ENCODE measurements at places on chromosomes 3 and 15. TPM values are rescaled to one million over a fixed set of nuclear protein-coding genes. Genes with fewer than 3 reads are reported as not detected.

GRCh38 chr3:178352326-178353005 is 183.8 kb upstream of the KCNMB2 start:
- no peak for DNase-seq

- no peak for DNase-seq
Measured at GRCh38 chr3:49716691-49717210, 2.7 kb downstream of the AMIGO3 start.

Gene SPSB4
- 5.5 TPM for total RNA-seq

- DNase-seq: no peak
Measured at GRCh38 chr3:67601385-67601784, 53.0 kb downstream of the SUCLG2 start.

Gene ECE2
- total RNA-seq: 0.28 TPM

Gene CADM2
- 0.62 TPM for total RNA-seq

DNA sequence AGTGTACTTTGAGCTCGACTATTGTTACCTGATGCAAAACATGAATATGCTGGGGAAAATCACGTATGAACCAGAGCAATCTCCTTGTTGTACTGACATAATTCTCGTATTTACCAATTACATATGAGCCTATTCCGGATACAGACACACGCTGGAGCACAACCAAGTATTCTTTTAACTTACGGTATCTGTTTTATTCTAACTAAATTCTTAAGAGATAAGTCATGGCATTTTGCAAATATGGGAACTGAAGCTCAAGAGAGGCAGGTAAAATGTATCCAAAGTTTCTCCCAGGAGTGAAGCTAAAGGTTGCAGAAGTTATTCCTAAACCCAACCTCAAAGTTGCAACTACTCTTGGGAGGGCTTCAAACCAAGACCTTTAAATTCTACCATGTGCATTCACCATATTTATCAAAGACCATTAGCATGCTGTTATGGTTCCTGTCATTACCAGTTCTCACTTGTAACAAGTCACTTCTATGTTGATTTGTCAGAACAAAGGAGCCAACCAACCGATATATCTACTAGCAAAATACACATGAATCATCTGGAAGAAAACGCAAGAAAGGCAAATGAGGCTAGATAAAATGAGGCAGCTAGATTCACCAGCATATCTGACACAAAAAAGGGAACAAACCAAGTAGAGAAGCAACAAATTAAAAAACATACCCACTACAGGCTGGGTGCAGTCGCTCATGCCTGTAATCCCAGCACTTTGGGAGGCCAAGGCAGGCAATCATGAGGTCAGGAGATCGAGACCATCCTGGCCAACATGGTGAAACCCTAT is 17.8 kb downstream of the TBL1XR1 start:
- DNase-seq: no peak

GRCh38 chr3:88440701-88441100 is 290.9 kb downstream of the C3orf38 start:
- no peak for DNase-seq

DNA sequence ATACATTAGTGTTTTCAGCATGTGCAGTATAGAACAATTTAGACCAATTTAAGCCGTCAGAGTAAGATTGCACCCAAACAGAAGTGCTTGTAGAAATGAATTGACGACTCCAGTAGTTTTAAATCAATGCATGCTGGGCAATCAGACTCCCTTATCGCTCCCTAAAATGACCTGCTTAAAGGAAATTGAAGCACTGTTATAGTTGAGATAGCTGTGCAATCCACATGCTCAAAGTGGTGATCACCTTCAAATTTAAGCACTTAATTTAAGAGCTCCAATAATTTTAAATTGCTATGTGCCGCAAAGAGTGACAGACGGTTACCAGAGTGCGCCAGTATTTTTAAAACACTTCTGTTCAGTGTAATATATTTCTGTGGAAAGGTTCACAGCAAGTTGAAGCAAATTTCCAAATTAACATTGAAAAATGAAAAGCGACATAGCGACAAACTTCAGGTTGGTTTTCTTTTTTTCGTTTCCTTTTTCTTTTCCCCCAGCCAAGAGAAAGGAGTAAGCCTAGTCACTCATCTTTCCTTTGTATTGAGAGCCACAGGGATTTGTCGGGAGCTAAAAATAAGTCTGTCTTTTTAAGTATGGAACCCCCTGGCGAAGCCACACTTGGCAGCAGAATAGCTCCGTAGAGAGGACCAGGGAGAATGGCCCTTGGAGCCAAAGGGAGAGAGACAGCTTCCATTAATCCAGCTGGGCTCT is 436.4 kb upstream of the RBMS3 start:
- DNase-seq: no peak

DNA sequence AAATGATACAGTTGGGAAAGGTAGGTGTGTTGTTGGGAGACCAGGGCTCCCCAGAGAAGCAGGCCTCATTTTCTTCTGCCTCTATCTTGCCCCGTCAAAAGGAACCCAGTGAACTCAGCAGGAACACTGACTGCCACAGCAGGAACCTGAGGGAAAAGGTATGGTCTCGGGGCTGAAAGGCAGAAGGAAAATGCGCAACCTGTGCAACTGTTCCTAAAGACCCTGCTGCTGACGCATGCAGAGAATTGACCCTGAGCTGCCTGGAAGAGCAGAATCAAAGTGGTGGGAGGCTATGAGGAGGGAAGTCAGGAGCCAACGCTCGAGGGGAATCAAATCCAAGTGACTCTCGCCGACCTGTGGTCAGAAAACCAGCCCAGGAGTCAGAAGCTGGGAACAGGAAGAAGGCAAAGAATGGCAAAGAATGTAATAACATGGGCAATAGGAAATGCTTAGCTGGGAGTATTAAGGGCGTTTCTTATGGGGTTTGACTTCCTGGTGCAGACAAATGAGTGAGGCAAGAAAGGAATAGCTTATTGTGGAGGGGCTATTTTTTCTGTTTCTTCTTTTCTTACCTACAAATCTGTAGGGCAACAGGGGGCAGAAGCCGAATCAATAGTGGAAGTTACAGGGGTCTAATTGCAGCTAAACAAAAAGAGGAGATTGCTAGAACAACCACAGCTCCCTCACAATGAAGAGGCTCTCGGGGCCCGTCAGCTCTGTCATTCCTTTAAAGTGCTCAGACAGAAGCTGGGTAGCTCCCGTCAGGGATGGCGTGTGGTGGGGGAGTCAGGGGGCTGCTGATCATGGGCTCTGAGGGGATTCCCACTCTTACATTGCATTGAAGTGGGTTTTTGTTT is 65.4 kb upstream of the DLG1 start:
- no peak for DNase-seq

GRCh38 chr3:157692468-157692867 is 189.3 kb upstream of the VEPH1 start:
- no peak for DNase-seq

Gene FGF12
- total RNA-seq: 280 TPM

Gene ZKSCAN7
- 2.1 TPM for total RNA-seq

Gene SLC51A
- not detected for total RNA-seq

Gene ACKR2
- total RNA-seq: 0.97 TPM

GRCh38 chr3:193932136-193932535 is 203.8 kb upstream of the HES1 start:
- DNase-seq: no peak

- no peak for DNase-seq
Measured at GRCh38 chr15:71103102-71103676, 12.1 kb upstream of the THSD4 start.

- no peak for DNase-seq
Measured at GRCh38 chr3:48034000-48034516, 17.8 kb upstream of the MAP4 start.

Gene DGKG
- total RNA-seq: 39.6 TPM

Gene SRP14
- total RNA-seq: 189 TPM

- DNase-seq: no peak
Measured at GRCh38 chr3:132088291-132088690, 53.5 kb upstream of the CPNE4 start.

Gene GOLGA8Q
- total RNA-seq: 1.7 TPM

DNA sequence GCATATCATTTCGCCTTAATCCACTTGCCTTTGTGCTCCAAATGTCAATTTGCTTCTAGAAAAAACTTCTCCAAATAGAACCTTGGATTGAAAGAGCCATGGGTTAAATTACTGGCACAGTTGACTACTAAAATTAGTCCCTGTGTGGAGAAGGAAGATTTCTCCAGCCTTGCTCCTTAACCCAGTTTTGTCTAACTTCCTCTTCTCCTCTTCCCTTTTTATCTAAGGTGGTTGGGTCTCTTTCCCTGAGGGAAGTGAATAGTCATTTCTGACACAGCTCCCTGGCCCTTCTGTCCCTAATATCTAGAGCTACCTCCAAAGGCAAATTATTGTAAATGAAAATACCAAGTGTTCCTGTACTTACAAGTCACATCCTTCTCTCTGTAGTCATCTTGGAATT is 527.9 kb upstream of the TBL1XR1 start:
- no peak for DNase-seq

DNA sequence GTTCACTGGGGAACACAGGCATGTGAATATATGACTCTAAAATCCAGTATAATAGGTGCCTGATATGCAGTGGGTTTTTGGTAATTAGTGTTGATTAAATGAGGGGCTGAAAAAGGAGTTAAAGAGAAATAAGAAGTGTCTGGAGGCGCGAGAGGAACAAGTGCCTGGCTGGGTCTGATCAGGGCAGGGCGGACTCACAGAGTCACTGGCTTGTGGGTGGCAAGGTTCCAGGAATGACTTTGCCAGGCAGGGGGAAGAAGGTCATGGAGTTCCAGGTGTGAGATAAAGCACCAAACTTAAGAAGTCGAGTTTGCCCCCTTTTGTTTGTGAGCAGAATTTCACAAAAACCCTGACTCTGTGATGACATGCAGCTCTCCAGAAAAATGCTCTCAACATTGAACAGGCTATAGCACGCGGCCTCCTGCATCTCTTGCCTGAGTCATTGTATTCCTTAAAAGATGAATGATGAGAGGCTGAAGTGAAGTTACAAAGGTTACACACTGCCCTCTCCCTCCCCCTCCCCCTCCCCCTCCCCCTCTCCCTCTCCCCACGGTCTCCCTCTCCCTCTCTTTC is 63.0 kb upstream of the LMCD1 start:
- no peak for DNase-seq

- DNase-seq: no peak
Measured at GRCh38 chr15:45891766-45892165, 256.9 kb downstream of the SQOR start.

- DNase-seq: no peak
Measured at GRCh38 chr3:8532251-8532871, 30.7 kb downstream of the LMCD1 start.

DNA sequence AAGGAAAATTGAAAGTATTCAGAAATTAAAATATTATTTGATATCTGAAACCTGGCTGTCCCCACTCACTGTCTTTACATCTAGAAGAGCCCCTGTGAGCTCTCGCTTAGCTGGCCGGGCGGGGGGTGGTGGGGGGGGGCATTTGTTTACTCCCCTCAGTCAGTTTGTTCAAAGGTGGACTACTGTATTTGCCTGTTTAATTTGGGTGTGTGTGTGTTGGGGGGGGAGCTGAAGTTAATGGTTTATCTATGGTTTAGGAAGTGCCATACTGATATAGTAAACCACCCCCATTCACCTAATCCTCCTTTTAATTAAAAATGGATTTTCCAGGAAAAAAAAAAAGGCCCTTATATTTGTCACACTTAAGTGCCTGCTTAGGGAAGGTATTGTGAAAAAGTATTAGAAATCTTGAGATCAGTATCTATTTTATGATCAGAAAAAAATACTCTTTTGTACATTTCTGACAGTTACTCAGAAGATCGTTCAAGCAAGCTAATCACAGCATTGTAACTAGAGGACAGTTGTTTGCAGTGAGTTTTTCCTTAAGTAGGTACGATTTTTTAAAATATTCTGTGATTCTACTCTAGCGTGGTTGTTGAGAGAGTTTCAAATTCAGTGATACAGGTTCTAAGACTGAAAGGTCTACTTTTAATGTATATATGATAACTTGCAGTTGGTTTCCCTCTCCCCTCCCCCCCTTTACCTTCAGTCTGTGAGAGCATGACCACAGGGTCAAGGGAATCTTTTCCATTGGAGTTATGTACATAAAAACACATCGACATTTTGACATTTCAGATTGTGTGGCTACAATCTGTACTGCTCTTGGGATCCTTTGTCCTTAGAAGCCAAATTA is 8.5 kb downstream of the NR2F2 start:
- no peak for DNase-seq

DNA sequence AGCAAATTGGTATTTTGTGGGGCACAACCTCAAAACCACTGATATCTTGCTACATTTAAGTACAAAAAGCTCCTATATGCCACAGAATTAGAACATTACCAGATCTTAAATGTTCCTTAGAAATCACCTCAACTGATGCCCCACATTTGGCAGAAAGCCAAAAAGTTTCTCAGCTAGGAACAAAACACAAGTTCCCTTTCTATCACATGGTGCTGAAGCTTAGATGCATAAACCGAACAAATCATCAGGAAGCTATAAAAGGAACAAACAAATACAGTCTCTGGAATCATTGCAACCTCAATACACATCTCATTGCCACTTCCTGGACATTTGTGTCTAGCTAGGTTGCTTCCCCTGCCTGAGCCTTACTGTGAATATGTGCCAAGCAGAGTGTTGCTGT is 492.6 kb downstream of the LPP start:
- no peak for DNase-seq

DNA sequence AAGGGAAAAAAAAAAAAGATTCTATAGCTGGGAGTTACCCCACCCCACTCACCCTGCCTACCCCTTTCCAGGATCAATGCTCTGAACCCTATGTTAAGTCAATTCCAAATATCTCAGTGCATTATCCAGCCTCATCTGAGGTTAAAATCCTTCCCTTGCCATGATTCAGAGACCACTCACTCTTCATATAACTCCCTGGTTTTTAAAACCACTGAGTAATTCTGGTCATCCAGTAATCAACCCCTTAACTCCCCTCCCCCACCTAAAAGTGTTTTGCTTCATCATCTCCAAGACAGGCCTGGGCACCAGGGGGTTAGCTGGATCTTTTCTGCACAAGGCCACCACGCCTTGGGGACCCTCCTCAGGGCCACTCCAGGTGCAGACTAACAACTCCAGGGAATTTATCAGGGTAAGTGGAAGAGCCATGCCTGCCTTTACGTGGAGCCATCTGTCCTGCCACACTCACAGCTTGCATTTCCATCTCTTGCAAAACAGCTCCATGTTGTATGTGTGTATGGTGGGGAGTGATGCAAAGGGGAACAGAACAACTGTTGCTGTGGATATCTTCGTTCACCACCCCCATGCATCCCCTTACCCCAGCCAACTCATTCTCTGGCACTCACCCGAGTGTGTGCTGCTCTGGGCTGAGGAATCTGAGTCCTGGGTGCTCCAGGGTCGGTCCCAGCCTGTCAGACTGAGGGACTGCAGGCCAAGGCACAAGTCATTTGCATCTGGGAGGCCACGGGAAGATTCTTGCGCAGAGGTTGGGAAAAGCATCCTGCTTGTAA is 30.7 kb upstream of the RPS17 start:
- no peak for DNase-seq

Gene TAMM41
- 10.6 TPM for total RNA-seq

DNA sequence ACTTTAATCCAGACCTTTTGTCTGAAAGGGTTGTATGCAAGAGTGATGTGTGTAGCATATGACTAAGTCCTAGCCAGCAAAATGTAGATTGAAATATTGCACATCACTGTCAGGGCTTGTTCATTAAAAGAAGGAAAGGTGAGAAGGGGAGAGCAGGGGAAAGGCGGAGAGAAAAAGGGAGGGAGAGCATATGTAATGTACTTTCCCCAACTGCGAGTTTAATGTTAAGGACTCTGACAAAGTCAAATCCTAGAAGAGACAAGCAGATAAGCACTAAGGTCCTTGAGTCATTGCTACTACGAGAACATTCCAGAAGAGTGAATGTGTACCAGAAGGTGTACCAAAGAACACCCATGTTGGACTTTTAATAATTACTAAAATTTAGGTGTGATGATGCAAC is 1336.7 kb downstream of the NSUN3 start:
- no peak for DNase-seq

Data from heart right ventricle (tissue), 16 donors.